ENCODE measurements at places on chromosomes 7 and 10.

DNA sequence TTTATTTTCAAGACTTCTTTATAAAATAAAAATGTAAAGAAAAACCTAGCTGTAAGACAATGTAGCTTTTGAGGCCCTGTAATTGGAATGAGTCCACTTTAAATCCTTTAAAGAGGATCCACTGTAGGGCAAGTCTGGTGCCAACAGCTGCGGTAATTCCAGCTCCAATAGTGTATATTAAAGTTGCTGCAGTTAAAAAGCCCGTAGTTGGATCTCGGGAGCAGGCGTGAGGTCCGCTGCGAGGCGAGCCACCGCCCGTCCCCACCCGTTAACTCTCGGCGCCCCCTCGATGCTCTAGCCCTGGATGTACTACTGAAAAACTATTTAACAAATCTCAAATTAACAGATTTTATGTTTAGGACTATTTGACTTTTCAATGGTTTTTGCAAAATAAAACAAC lies 414.7 kb upstream of the SEMA3C start:
- no peak for DNase-seq

- DNase-seq = no peak
Observed at GRCh38 chr10:60917331-60918280, 26.4 kb downstream of the RHOBTB1 start.

- DNase-seq = no peak
Observed at GRCh38 chr7:137337902-137338301, 5.6 kb downstream of the PTN start.

DNA sequence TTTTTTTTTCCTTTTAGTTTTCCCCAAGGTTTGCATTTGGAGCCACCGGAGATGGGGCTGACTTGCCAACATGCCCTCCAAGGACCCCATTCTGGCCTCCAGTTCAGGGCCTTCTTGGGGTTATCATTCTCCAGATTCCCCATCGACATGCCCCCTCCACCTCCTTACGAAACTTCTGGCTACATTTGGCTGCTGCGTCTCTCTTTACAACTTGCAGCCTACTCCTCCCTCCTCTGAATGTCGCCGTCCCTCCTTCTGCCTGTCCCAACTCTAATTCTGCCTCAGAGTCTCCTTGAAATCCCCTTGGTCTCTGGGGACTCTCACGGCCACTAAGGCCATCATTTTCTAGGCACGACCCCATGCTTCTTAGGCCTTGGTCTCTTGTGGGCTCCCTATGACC lies 72.2 kb upstream of the PODXL start:
- DNase-seq = no peak

DNA sequence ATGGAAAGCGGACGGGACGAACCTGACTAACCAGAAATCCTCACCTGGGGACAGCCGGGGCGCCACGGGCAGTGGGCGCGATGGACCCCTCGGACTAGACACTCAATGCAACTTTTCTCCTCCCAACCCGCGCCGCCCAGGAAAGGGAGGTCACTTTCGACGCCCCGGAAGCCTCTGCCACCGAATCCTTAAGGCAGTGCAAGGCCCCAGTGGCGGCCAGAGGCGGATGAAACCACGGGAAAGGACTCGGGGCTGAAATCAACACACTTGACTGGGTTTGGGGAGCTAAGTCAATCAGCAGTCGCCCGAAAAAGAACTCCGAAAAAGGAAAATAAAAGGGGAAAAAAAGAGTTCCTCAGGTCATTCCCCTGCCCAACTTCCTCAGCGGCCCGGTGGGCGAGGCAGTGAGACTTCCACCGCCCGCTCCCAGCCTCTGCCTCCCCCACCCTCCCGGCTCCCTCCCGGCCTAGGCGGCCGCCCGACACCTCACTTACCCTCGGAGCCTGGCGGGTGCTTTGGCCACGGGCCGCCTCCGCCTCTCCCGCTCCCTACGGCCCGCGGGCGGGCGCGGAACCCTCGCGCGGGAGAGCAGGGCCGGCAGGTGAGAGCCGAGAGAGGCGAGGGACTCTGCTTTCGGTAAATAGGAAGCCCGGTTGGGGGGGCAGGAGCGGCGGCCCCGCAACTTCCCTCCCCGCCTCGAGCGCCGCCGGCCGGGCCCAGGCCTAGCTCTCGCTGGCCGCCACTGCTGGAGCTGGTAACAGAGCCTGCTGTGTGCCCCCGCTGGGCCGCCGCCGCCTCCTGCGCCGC lies 518 bp downstream of the WAPL start:
- no peak for DNase-seq

DNA sequence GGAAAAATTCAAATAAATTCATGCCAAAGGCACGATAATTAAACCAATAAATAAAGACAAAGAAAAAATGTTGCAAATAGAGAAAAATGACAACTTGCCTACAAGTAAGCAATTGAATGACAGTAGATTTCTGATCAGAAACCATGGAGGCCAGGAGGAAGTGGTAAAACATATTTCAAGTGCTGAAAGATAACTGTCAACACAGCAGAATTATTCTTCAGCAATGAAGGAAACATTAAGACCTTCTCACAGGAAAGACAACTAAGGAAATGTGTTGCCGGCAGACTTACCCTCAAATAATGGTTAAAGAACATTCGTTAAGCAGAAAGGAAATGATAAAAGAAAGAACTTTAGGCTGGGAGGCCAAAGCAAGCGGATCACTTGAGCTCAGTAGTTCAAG lies 30.4 kb downstream of the RUNDC3B start:
- DNase-seq = no peak

- DNase-seq = no peak
Observed at GRCh38 chr10:115674496-115674895, 581.3 kb downstream of the ATRNL1 start.

DNA sequence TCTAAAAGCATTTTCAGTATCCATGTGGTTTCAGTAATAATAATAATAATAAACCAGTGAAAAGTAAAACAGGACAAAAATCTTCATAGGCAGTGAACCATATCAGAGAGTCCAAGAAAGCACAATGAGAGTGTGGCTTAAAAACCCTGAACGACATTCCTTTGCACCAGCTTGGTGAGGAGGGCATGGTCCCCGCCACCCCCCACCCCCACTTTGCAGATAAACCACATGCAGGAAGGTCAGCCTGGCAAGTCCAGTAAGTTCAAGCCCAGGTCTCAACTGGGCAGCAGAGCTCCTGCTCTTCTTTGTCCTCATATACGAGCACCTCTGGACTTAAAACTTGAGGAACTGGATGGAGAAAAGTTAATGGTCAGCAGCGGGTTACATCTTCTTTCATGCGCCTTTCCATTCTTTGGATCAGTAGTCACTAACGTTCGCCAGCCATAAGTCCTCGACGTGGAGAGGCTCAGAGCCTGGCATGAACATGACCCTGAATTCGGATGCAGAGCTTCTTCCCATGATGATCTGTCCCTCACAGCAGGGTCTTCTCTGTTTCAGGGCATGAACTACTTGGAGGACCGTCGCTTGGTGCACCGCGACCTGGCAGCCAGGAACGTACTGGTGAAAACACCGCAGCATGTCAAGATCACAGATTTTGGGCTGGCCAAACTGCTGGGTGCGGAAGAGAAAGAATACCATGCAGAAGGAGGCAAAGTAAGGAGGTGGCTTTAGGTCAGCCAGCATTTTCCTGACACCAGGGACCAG lies 172.5 kb downstream of the EGFR start:
- no peak for DNase-seq

GRCh38 chr10:127881262-127881661 lies 11.5 kb downstream of the CLRN3 start:
- no peak for DNase-seq

GRCh38 chr7:26441002-26441521 lies 149.4 kb downstream of the SNX10 start:
- DNase-seq = no peak

DNA sequence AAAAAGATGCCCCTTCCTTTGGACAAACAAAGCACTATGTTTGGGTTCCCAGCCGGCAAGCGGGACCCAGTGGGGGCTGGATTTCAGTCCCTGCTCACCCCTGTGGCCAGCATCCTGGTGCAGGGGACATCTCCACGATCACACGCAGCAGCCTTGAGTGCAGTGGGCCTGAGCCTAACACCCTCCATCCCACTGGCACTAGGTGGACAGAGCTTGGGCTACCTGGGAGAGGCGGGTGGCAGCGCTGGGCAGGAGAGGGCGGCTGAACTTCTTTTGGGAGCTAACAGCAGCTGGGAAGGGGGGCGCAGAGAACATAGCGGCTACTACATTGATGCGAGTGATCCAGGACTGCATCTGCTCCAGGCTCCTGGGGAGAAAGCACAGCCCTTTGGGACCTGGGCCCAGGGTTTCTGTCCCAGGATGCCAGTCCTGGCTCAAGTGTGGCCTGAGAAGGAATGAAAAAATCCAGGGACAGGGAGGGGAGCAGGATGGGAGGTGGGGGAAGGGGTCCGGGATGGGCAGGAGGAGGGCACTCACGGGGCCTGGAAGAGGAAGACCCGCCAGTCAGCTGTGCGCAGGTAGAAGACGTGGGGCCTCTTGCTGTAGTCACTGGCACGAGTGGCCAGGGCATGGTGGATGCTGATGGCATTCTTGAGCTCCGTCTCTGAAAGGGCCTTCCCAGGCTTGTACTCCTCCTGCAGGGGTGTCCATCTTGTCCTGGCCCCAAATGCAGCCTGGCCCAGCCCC lies 9.0 kb downstream of the NFKB2 start:
- DNase-seq = no peak

DNA sequence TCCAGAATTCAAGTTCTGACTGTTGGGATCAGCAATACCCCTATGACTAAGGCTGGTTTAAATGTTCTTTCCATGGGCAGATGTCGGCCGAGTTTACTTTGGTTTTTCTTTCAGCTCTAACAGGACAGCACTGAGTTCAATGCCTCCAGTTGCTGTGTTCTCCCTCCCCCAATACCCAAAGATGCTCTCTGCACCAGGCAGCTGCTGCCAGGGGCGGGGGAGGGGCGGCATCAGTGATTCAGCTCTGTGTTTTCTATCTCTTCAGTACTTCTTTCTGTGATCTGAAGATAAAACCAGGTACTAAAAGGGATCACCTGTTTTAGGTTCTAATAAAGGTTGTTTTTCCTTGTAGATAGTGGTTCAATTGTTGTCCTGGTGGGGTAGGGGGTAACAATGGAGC lies 576.7 kb upstream of the POT1 start:
- no peak for DNase-seq

DNA sequence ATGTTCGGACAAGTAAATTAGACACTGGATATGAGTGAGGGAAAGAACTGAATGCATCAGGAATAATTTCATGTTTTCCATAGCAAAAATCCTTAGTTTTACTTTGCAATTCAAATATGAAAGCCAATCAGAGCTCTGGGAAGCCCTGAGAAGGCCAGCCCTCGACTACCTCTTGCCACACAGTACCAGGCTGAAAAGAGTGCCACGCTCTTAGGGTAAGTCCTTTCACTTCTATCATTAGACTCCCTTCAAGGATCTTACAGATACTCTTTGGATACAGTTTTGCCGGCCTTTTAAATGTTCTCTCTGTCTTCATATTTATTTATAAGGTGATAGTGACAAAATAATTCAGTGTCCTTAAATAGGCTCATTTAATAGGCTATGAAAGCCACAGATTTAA lies 1.9 kb downstream of the COBL start:
- DNase-seq = no peak

DNA sequence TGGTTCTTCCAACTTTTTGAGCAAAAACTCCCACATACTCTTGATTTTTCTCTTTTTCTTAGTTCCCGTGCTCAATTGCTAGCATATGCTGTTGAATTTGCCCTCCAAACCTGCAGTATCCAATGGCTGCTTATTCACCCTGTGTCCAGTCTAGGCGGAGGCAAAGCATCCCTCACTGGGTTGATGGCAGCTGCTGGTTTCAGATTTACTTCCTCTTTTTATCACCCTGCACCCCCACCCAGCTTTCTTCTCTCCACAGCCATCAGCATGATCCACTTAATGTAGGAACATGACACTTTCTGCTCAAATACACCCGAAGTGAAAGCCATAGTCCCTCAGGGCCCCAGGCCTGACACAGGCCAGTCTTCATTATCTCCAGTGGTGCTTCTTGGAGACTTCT lies 87.6 kb upstream of the ADARB2 start:
- no peak for DNase-seq

DNA sequence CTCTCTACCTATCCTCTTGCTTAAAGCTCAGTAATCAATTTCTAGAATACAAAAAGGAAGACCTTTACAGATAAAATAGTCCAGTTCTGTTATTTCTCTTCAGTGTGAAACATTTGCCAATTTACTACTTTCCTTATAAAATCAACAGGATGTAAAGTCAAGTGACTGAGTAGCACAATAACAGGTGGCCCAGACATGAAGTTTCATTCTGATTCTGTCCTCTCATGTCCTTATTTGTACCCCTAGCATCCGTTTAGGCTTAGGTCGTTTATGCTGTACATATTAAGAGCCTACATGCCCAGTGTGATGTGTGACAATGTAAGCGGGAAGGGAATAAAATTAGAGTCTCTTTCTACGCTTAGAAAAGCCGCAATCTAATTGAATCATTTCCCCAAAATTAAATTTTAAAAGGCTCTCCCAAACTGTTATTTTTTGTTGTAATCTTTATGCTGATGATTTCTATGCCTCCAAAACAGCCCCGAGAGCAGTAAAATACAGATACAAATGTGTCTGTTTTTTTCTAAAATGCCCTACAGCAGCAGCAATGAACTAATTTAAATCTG lies 29.1 kb downstream of the EPC1 start:
- no peak for DNase-seq

- DNase-seq = no peak
Observed at GRCh38 chr10:46553238-46554049, 3.0 kb downstream of the GPRIN2 start.

GRCh38 chr10:93456480-93456879 lies 25.7 kb downstream of the MYOF start:
- DNase-seq = no peak

- DNase-seq = no peak
Observed at GRCh38 chr10:78424723-78425122, 391.1 kb downstream of the RPS24 start.

GRCh38 chr10:132360766-132361447 lies 28.9 kb downstream of the LRRC27 start:
- peak; percentile 72 for DNase-seq

GRCh38 chr7:16071246-16071857 lies 350.0 kb downstream of the CRPPA start:
- no peak for DNase-seq

DNA sequence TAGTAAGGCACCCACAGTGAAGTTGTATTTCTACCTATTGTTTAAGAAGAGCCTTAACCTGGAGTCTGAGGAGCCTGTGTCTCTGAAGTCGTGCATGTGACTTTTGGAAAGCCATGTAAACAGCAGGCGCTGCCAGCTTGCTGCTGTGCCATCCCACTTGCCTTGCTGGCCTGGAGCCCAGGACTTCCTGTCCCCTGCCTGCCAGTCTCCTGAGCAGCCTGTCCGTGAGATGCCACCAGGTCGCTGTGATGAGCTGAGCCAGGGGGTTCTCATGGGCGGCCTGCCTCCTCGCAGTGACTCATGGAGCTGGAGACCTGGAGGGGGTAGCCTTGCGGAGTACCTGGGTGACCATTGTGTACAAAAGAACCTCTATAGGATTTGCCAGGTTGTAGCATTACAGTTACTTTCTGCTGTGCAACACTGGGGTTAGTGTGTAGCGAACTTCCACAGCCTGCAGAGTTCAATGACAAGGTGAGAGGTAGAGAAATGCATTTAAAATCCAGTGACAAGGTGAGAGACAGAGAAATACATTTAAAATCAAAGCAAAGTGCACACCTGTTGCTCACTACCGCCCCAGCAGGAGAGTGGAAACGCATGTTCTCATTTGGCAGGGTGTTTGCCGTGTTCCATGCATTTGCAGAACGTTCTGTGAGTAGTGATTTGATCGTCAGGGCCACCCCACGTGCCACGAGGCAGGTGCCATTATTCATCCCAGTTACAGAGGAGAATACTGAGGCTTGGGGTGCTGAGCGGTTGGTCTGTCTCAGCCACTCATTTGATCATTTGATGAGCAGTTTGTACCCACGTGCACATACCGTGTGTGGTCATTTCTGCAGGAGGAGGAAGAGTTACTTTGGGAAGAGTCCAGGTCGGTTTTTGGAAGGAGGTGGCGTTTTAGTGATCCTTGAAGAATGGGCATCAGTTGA lies 36.6 kb upstream of the BHLHA15 start:
- DNase-seq = no peak
